Stimulated activated CD8-positive, alpha-beta memory T cell treated with anti-CD3 and anti-CD28 coated beads, Interleukin-2, amount 100 ng/mL, for 1 hour (primary cell): ENCODE measurements at places on chromosomes 12 and 14.

DNA sequence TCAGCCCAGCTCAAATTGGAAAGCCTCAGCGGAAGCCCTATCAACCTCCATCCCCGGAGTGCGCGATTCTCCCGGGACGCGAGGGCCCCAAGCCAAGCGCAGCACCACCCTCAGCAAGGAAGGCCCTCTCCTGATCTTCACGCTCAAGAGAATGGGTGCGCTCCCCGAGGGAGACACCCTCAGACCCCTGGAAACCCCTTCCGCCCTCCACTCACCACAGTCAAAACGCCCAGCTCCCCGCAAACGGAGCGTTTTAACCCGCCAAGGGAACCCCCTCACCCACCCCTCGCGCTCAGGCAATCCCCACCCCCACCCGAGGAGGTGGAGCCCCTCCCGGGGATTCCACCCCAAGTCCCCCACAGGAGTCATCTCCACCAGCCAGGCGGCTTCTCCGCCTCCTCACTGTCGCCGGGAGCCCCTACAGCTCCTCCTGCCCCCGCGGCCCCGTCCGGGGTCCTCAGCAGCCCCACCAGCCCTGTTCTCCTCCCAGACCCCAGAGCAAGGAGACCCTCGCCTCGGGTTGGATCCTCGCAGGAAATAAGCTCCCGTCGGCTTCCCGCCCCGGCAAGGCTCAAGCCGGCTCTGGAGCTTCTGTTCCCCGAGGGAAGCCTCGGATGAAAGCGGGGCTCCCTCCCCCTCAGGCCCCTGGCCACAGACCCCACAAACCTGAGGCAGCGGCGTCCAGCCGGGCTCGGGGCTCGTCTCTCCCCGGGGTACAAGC lies 507 bp downstream of the BAZ2A start:
- no peak for DNase-seq

- DNase-seq: peak; percentile 58
These were observed 55.0 kb downstream of the PHETA1 start for GRCh38 chr12:111313833-111314259.

DNA sequence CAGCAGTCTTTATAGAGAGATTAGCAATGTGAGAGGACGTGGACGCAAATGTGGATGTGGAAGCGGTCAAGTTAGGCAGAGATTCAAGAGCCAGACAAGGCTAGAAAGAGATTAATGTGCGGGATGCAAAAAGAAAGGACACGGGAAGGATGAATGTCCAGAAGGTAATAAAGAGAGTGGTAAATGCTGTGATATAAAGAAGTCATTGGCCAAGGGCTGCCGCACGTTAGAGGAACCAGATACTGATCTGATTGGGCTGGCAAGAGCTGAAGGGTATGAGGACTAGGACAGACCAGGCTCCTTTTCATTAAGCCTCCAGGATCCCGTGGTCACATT lies 59.5 kb downstream of the DHRS2 start:
- DNase-seq: no peak

GRCh38 chr12:48767047-48767446 lies 21.8 kb downstream of the ADCY6 start:
- DNase-seq: no peak

DNA sequence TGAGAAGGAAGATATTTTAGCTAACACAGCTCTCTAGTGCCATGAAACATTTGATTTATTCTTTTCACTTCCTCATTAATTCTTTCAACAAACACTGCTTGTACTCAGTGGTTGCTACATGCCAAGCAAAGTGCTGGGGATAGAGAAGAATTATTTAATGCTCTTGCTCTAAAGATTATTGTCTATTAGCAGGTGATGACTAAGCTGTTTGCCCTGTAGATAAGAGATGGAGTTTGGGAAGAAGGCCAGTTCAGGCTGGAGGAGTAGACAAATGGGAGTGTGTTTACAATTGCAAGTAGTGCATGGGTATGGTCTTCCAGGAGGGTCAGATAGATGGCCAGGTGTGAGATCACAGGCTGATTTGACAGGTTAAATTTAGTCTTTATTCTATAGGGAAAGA lies 99.8 kb upstream of the SEL1L start:
- DNase-seq: no peak

- DNase-seq: no peak
These were observed 103.0 kb downstream of the PUS7L start for GRCh38 chr12:43655586-43655985.

DNA sequence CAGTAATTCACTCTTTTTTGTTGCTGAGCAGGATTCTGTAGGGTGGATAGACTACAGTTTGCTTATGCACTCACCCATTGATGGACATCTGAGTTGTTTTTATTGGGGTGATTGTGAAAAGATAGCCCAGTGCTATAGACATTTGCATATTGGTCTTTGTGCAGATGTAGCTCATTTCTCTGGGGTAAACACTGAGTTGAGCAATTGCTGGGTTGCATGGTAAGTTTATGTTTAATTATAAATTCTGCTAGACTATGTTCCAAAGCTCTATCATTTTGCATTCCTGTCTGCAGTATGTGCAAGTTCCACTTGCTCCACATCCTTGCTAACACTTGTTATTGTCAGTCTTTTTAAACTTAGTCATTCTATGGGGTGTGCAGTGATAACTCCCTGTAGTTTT lies 65.4 kb upstream of the RFLNA start:
- DNase-seq: no peak
